Stimulated activated memory B cell treated with anti-CD40 and anti-IgM and Interleukin-4, amounts not matched to agents 10 μg/mL and 1 μg/mL and 100 μg/mL, for 72 hours (primary cell): ENCODE measurements at places on chromosomes 13 and 19.

- peak; percentile 60 for ATAC-seq
Observed at GRCh38 chr19:11405846-11406643, 13.1 kb downstream of the RGL3 start.

- no peak for ATAC-seq
Observed at GRCh38 chr13:27918918-27919658, 712 bp upstream of the PDX1 start.

DNA sequence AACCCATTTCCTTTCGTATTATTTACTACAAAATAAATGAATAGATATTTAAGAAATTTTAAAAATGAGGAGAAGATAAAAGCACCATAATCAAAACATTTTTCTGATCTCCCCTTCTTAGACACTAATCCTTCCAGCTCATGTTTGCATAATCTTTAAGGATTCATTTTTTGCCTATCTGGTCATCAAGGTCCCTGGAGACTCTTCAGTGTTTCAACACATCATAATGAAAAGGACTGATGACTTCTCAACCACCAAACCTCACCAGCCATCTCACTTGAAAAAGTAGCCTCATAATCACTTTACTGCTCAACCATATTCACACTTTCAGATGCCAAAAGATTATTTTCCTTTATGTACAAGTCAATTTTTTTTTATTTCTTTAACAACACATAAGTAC, 80.1 kb downstream of the DCLK1 start:
- no peak for ATAC-seq

DNA sequence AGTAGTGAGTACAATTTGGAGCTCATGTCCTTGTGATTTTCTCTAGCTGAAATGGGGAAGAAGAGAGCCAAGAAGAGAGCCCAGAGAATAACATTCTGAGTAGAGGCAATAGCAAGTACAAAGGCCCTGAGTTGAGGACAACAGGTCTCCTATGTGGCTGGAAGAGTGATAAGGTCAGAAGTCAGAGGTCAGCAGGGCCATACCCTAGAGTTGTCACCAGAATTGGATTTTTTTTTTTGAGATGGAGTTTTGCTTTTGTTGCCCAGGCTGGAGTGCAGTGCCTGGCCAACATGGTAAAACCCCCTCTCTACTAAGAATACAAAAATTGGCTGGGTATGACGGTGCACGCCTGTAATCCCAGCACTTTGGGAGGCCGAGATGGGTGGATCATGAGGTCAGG, 8.0 kb upstream of the TRIM28 start:
- ATAC-seq: no peak

- no peak for ATAC-seq
Observed at GRCh38 chr13:62747629-62748028, 1332.0 kb upstream of the PCDH20 start.

DNA sequence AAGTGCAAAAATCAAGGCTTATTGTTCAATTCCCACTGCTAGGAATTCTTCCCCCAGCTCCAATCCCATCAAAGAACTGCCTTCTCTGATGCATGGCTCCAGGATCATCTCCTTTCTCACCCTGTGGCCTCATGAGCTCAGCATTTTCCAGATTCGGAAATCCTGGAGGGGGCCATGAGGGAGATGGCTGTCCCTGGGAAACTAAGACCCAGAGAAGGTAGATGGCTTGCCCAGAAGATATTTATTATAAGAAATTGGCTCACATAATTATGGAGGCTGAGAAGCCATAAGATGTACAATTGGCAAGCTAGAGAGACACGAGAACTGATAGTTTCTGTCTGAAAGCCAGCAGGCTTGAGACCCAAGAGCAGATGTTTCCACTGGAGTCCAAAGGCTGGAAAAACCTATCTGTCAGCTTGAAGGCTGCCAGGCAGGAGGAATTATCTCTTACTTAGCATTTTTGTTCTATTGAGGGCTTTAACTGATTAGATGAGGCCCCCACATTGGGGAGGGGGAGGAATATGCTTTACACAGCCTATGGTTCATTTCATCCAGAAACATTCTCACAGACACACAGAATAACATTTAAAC, 58.6 kb downstream of the GADD45B start:
- ATAC-seq: no peak

- peak; percentile 34 for ATAC-seq
Observed at GRCh38 chr19:45496349-45496953, 396 bp downstream of the RTN2 start.

- ATAC-seq: no peak
Observed at GRCh38 chr13:77742801-77743200, 45.3 kb downstream of the SLAIN1 start.

GRCh38 chr13:82878536-82878935, 1003.7 kb downstream of the SLITRK1 start:
- ATAC-seq: no peak

- ATAC-seq: no peak
Observed at GRCh38 chr13:67549331-67549730, 319.2 kb upstream of the PCDH9 start.

- no peak for ATAC-seq
Observed at GRCh38 chr19:29524201-29524911, 1.4 kb upstream of the VSTM2B start.

- ATAC-seq: peak; percentile 44
Observed at GRCh38 chr13:73059460-73060250, 850 bp downstream of the KLF5 start.

DNA sequence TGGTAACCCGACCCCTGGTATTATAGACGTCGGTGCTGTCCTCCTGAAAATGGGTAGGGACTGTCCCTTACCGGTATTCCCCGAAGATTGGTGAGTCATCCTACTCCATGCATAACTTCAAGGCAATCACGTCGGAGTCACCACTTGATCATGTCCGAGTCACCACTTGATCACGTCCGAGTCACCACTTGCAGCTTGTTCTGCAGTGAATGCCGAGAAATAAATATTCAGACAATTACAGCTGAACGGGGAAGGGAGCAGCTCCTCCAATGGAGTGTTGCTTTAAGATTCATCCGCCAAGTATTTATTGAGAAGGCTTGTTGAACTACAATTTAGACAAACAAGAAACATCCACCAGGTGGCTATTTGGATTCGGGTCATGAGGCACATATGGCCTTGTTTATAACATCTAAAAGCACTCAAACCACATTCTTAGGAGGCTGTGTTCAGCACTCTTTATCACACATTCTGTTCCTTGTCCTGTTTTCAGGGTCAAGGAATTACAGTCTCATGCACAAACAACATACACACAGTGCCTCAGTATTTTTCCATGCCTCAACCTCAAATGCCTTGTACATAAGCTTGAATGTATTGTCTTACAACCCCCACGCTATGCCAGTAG, 43.1 kb downstream of the ZNF726 start:
- no peak for ATAC-seq

DNA sequence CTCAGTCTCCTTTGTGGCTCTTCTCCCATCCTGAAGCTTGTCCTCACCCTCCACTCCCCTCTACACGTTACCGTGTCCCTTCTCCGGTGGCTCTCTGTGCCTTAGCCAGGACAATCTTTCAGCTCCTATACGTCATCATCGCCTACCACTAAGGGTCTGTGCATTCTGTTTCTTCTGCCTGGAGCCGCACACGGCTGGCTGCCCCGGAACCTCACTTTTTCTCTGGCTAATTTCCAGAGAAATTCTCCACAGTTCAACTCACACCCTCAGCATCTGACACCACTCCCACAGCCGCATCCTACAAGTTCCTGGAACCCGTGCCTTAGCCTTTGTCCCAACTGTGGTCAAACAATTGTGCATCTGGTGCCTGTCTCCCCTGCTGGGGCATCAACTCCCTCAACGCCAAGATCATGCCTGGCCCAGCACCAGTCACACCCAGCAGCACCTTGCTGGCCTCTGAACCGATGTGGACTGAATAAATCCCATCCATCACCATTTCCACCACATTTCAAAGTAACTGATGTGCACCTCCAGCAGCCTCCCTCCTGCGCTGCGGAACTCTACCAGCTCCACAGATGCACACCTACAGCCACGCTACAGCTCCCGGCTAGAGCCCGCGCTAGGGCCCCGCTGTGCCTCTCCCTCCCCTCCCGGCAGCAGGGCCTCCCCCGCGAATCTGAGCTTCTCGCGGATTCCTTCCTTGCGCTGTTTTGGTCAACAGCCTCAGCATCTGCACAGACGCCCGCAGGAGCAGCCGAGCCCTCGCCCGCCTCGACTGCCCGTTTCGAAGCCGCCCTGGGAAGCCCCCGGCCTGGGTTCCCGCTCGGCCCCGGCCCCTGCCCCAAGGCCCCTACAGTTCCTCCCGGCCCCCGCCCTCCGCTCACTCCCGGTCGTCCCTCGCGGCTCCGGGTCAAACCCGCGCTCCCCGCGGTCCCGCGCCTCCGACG, 689 bp downstream of the DCUN1D2 start:
- ATAC-seq: peak; percentile 47

- no peak for ATAC-seq
Observed at GRCh38 chr13:30666113-30666512, 48.4 kb downstream of the USPL1 start.

GRCh38 chr13:31913459-31913858, 118.1 kb upstream of the FRY start:
- no peak for ATAC-seq

DNA sequence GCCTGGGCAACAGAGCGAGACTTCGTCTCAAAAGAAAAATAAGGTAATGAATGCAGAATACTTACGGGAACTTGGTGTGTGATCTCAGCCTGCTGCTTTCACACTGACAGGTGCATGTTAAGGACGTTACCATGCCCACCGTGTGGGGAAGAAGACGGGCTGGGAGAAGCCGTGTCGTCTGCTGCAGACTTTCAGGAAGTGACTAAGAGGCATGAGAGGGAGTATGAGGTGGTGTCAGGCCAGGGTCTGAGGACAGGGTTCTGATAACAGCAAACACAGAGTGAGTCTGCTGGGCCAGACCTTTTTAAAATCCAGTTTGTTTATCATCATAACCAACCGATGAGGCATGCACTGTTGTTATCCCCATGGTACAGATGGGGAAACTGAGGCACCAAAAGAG, 13.6 kb upstream of the GALP start:
- peak; percentile 60 for ATAC-seq

- ATAC-seq: no peak
Observed at GRCh38 chr13:33174491-33174890, 111.1 kb downstream of the STARD13 start.

DNA sequence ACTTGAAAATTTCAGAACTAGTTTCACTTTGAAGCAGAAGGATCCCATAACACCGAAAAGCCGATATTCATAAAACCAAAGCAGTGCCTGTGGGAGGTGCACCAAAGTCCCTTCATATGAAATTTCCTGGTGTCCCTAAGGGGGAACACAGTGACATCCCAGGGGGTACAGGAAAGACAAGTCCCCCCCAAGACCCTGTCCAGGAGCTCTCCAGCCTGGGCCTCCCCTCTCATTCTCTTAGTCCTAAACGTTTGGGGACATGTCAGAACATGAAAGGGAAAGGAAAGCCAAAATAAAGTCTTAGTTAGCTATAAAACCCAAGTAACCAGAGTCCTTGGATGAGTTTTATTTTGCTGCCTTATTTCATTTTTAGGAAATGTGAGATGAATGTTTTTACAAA, 56.6 kb downstream of the MRPL57 start:
- no peak for ATAC-seq

DNA sequence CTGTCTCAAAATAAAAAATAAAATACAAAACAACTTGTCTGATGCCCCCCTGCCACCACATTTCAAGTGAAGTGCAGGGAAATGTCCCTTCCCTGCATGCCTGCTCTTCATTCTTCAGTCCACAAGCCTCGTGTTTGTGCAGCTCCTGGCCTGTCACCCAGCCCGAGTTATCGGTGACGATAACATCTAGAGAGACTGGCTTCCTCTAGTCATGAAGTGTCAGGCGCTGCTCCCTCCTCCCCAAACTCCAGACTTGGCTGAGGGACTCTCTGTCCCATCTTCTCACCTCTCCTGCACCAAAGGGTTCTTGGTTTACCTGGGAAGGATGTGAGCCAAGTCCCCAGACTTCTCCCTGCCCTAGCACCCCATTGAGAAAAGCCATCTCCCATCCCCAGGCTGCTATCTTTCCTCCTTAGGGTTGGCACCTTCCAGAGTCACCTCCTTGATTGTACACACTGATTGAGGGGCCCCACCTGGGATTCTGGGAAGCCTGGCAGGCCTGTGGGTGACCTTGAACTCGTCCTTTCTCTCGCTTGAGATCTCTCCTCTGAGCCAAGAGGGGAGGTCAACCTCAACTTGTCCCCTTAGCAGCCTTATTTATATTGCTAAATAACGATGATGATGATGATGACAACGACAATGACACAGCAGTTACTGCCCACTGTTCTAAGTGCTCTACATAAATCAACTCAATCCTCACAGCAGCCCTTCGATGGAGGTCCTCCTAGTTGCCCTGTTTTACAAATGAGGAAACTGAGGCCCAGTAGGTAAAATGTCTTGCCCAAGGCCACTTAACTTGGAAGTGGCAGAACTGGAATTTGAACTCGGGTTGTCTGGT, 13.1 kb upstream of the PLAUR start:
- no peak for ATAC-seq

- no peak for ATAC-seq
Observed at GRCh38 chr13:22812793-22813192, 368.0 kb upstream of the SGCG start.

DNA sequence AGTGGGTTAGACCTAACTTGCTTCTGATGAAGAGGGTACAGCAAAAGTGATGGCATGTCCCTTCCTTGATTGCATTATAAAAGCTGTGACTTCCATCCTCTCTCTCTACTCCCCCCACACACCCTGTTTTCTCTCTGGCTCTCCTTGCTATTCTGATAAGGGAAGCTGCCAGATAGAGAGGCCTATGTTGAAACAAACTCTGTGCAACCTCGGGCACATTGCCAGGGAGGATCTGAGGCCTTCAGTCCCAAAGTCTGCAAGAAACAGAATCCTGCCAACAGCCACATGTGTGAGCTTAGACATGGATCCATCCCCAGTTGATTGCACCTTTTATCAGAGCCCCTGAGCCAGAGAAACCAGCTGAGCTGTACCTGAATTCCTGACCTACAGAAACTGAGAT, 44.8 kb upstream of the ARGLU1 start:
- no peak for ATAC-seq

GRCh38 chr13:42395086-42395821, 123.3 kb downstream of the AKAP11 start:
- no peak for ATAC-seq

GRCh38 chr19:4914736-4915501, 5.6 kb downstream of the UHRF1 start:
- ATAC-seq: no peak
